GM12892 (cell line): ENCODE measurements at places on chromosomes 11 and 22.

- DNase-seq = no peak
Measured at GRCh38 chr11:108838792-108839105, 173.9 kb downstream of the DDX10 start.

DNA sequence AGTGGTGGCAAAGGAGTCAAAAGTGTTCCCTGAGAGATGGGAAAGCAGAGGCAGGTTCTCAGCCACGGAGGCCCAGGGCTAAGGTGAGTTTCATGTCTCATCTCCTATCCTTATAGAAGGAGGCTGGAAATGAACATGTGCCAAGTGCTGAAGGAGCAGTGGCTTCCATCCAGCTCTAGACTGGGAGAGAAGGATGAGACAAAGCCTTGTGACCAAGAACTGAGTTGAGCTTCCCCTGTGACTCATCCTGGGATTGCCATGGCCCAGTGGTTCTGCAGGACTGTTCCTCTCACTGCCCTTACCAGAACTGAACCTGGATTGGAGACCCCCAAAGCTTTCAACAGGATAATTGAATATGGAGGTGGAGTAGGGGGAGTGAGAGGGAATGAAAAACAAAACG, 16.7 kb upstream of the OR9Q1 start:
- no peak for DNase-seq

GRCh38 chr11:64429970-64430369, 71.0 kb downstream of the RPS6KA4 start:
- DNase-seq = no peak

- no peak for DNase-seq
Measured at GRCh38 chr11:82989628-82990404, 81.9 kb downstream of the RAB30 start.

DNA sequence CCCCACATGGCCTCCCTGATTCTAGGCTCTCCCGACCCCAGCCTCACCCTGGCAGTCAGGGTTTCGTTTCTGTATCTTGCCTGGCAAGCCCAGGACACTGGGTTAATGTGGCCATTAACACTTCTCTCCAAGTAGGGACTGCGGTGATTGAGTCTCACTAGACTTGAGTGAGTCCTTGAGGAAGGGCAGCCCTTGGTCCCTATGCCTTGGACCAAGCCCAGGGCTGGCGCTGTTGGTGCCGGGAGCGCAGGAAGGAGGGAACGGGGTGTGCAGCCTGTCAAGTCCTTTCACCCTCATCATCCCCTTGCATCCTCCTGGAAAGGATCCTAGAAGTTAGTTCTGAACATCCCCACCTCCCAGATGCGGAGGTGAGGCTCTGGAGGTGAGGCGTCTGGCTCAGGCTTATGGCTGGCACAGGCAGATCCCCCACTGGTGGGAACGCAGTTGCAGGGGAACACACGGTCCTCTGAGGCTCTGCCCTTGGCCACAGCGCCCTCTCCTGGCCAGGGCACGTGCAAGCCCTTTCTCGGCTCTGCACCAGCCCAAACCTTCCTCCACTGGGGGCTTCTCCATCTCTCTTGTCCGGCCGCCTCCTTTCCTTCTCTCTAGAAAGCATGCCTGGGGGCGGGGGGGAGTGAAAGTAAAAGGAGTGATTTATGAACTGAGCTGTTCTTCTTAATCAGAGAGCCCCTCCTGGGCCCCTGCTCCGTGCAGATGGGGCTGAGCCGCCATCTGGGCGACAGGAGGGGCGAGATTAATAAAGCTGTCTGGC, 56.7 kb downstream of the TP53I11 start:
- DNase-seq = peak; percentile 75

DNA sequence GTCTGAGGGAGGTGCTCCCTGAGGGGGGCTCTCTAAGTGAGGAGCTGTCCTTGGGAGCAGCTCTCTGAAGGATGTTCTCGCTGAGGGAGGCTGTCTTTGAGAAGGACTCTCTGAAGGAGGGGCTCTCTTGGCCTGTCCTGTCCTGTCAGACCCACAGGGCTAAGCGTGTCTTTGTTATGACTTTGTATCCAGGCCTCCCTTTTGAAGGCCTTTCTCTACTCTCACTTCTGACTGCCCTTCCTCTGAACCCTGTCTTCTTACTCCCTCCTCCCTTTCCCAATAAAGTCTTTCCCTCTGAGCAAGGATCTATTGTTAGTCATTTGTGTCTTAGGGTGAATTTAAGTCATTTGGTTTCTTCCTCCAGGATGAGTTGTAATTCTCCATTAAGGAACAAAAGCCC, 330.1 kb upstream of the PLET1 start:
- no peak for DNase-seq

DNA sequence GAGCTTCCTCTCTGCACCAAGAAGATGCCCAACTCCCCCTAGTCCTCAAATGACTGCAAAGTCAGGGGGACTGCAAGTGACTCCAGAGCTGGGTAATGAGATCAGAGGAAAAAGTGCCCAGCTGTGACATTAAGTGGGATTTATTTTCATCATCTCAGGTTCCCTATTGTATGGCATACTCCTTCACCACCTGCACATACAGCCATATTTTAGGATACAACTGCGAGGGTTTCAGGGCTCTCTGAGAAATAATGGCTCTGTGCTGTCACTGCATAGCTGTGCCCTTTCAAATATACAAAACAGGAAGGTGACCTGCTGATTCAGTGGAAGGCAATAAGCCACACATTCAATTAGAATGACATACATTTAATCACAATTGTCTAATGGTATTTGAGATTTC, 45.6 kb upstream of the PLET1 start:
- no peak for DNase-seq

- no peak for DNase-seq
Measured at GRCh38 chr11:46721286-46721685, 2.3 kb downstream of the F2 start.

- DNase-seq = no peak
Measured at GRCh38 chr11:37552284-37552683, 954.2 kb upstream of the RAG2 start.

GRCh38 chr11:77049026-77049425, 14.8 kb downstream of the B3GNT6 start:
- no peak for DNase-seq

DNA sequence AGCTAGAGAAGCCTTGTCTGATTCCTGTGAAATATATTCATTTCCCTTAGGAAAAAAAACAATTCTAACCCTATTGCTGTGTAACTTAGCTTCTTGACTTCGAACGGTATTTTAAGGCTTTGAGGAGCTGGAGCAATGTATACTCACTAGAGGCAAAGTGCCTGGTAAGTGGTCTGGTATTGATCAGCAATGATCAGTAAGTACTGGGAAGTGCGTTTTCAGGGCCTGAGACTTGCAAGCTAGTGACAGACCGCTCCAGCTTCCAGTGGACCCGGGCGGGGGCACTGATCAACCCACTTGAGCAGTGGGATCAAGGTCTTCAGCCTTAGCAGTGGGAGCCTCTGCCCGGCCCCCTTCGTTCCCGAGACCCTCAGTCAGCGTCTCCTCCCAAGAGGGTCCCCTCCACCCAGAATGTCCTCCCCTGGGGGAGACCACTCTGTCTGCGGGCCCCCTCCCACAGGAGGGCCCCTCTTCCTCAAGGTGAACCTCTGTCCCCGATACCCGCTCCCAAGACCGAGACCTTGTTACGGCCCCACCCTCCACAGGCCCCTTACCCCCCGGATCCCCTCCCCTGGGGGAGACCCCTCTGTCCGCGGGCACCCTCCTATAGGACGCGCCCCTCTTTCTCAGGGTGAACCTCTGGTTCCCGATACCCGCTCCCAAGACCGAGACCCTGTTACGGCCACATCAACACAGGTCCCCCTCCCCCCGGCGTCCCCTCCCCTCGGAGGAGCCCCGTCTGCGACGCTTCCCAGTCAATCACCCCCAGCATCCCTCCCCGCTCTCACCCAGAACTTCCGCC, 452 bp upstream of the ATXN10 start:
- no peak for DNase-seq

DNA sequence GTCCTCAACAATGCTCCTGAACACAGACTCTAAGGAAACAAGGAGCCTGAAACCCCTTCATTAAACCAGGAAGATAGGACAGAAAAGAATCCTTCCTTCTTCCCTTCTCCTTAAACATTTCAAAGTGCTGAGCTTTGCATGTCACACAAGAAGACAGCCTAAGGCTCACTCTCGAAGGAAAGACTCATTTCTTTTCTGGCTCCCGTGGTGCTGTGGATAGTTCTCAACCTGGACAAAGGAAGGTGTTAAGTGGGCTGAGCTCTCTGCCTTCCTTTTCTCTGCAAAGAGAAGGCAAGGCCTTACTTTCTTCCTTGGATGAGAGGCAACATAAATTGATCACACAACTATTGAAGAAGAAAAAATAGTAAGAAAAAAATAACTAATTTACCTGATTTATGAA, 452.4 kb upstream of the DDI1 start:
- no peak for DNase-seq

DNA sequence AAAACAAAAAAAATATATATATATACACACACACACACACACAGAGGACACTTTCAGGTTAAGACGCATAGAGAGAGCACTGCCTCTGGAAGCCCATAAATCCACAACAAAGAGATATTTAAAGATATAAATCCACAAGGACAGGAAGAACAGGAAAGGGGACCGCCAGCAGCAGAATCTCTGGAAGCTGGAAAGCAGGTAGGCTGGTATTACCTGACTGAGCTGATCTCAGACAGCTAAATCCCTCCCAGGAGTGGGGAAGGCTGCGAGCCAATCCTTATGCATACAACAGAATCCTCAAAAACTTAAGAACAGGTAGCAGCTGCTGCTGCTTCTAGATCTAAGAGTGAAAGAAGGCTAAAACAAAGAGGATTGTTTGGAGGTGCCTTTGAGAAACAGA, 1.8 kb upstream of the MCAT start:
- no peak for DNase-seq

DNA sequence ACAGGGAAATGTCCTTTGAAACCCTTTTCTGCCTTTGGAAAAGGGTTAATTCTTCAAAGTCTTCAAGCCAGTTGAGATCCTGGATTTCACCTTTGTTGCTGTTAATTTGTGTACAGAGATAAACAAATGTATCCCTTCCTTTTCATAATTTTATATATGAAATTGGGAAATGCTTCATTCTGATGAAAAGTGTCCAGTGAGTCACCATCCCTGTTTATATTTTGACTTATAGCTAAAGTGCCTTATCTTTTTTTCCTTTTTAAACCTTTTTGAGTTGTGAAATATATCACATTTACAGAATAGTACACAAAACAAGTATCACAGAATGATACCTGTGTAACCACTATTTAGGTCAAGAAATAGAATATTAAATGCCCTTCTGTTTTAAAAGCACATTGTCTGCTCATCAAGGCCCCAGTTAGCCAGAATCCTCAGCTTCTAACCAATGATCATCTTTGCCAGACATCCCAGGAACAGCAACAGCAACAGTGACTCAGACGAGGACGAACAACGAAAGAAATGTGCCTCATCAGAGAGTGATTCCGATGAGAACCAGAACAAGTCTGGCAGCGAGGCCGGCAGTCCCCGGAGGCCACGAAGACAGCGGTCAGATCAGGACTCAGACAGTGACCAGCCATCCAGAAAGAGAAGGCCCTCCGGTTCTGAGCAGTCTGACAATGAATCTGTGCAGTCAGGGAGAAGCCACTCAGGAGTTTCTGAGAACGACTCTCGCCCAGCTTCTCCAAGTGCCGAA, 27.3 kb downstream of the CTR9 start:
- no peak for DNase-seq

DNA sequence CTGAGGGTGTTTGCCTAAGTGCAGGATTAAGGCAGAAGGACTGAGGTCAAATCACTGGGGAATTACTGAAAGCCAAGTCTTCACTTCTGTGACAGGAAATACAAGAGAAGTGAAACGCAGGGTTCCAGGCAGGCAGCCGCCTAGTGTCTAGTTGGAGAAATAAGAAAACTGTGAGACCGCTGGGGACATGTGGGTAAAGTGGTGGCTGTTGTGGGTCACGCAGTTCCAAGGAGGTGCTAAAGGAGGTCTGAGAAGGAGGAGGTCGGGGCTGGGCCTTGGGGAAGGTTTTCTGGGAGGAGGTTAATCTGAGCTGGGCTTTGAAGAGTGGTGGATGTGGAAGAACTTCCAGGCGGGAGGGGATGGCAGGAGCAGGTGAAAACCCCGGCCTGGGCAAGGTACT, 11.2 kb downstream of the MCM5 start:
- peak; percentile 52 for DNase-seq

GRCh38 chr11:82864268-82864667, 36.0 kb downstream of the PRCP start:
- no peak for DNase-seq

GRCh38 chr11:30635401-30635989, 49.3 kb upstream of the MPPED2 start:
- no peak for DNase-seq

DNA sequence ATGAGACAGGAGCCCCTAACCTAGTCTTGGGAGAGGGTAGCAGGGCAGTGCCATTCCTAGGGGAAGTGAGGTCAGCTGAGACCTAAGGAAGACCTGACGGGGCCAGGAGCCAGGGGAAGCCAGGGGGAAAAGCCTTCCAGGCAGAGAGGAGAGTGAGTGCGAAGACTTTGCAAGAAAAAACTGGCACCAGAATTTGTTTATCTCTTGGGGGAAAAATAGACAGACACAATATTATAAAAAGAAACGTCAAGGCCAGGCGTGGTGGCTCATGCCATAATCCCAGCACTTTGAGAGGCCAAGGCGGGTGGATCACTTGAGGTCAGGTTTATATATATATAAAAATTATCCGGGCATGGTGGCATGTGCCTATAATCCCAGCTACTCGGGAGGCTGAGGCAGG, 26.9 kb upstream of the TESMIN start:
- no peak for DNase-seq

- DNase-seq = peak; percentile 85
Measured at GRCh38 chr11:69101115-69101791, 52.5 kb downstream of the TPCN2 start.

DNA sequence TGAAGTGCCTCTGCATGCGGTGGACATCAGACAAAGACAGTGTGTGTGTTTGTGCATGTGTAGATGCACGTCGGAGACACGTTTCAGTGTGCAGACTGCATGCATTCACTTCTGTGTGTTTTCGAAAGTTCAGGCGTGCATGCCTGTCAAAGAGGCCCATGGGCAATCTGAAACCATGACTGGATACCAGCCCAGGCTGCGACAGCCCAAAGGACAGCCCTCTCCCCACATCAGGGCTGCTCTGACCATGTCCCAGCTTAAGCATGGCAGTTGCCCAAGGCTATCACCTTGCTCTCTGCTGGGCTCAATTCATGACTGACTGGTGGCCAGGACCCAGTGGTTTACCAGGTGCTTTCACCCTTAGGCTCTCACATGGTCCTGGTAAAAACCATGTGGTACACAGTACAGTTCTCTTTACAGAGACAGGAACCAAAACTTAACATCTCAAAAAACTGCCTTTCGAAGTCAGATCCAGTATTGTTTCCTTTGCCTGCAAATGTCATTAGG, 423.7 kb upstream of the CADM1 start:
- no peak for DNase-seq

- DNase-seq = no peak
Measured at GRCh38 chr11:108853864-108854263, 189.0 kb downstream of the DDX10 start.

GRCh38 chr11:46669711-46670139, 30.7 kb downstream of the ARHGAP1 start:
- DNase-seq = no peak

DNA sequence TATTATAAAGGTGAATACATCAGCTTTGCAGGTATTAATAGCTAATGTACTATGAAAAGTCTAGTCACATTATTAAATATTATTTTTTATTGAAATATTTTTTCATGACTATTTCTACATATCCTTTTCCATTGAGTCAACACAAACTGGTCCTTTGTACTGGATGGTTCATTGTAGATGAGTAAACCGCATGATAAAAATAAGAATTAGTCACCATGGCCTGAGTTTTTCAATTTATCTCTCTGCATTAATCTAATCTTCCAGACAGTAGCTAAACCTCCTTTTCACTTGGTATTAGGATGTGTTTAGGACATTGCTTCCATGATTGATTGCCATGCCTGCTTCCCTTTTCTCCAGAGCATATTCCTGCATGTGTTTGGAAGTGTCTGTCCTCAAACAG, 439.4 kb upstream of the ARHGAP42 start:
- no peak for DNase-seq

GRCh38 chr22:19455585-19456370, 8.3 kb upstream of the C22orf39 start:
- no peak for DNase-seq
